ENCODE measurements at places on chromosomes 7 and 10. TPM values are rescaled to one million over a fixed set of nuclear protein-coding genes. Genes with fewer than 3 reads are reported as not detected.

XRCC2 gene
- 2.9 TPM for total RNA-seq

BTBD16 gene
- total RNA-seq, result 0.23 TPM

CACNA2D1 gene
- total RNA-seq, result 20.7 TPM

SPDYE1 gene
- not detected for total RNA-seq

OGDHL gene
- 7.5 TPM for total RNA-seq
